ENCODE measurements at places on chromosomes 3 and 15.

GRCh38 chr3:87501076-87501475 is 224.7 kb upstream of the POU1F1 start:
- DNase-seq: no peak

- peak; percentile 97 for DNase-seq
Measured at GRCh38 chr3:57974796-57975388, 33.3 kb upstream of the FLNB start.

DNA sequence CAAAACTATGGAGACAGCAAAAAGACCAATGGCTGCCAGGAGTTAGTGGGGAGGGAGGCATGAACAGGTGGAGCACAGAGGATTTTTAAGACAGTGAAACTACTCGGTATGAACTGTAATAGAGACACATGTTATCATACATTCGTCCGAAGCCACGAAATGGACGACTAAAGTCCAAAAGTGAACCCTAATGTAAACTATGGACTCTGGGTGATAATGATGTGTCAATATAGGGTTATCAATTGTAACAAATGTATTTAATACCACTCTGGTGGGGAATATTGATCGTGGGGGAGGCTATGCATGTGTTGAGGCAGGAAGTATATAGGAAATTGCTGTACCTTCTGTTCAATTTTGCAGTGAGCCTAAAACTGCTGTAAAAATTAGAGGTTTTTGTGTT is 107.0 kb downstream of the CPN2 start:
- DNase-seq: no peak

DNA sequence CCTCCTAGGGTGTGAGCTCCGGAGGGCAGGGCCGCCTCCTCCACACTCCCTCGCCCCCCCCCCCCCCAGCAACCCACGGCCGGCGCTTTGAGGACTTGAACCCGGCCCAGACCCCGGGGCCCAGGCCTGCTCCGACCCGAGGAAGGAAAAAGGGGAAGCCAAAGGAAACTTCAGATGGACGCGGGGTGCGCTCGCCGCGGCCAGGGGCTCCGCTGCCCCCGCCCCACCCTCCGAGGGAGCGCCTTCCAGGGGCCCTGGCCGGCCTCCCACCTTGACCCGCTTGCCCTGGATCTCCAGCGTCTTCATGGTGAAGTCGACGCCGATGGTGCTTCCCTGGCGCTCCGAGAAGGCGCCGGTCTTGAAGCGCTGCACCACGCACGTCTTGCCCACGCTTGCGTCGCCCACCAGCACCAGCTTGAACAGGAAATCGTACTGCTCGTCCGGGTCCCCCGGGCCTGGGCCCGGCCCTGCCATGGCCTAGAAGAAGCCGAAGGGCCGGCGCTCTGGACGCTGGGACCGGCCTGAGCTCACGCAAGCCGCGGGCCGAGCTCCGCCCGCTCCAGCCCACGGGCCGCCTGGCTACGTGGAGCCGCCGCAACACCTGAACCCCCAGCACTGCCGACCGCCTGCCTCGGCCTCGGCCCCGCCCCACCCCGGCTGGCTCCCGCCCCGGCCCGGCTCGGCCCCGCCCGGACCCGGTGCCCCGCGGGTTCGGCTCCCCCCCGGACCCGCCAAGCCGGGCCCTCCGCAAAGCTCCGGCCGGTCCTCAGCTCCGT is 400 bp downstream of the RAB43 start:
- no peak for DNase-seq

- no peak for DNase-seq
Measured at GRCh38 chr3:73175698-73176097, 114.2 kb downstream of the EBLN2 start.

GRCh38 chr15:66740802-66741201 is 38.8 kb downstream of the SMAD6 start:
- DNase-seq: no peak

GRCh38 chr15:95281470-95281869 is 1049.0 kb upstream of the NR2F2 start:
- DNase-seq: no peak

DNA sequence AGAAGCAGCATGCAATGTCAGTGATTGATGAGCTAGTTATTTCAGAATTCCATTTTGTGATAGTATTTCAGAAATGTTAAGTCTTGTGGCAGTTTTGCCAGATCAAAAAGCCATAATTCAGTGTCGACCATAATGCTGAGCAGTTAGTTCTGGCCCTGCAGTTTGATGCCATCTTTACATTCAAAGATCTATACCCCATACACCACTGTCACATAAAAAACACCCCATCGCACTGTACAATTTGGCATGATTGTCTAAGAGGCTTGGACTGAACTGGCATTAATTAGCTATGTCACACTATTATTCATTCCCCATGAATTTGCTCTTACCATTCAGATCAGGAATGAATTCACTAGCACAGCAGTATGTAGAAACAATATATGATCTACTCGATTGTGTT is 127.7 kb upstream of the EPHA3 start:
- DNase-seq: no peak

GRCh38 chr3:194984622-194985021 is 286.3 kb downstream of the XXYLT1 start:
- DNase-seq: no peak

DNA sequence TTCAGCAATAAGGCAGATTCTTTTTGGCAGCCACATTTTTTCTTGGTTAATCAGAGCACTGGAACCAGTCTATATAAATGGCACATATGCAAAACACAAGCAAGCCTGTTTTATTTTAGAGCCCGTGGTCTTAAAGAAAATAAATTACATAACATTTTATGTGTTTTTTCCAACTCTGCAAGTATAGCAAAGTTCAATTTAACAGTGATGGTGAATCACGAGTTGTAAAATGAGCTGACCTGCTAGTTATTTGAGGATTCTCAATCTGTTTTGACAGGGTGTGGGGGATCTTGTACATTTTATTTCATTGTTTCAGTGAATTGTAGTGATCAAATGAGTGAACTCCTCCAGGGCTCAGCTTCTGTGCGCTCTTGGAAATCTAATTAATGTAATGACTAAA is 2.7 kb downstream of the ARHGEF26 start:
- no peak for DNase-seq

Measured in SW480 (cell line).